Suppressor macrophage (primary cell): ENCODE measurements at places on chromosomes 11 and 22.

GRCh38 chr11:117466966-117467365 lies 139.3 kb downstream of the CEP164 start:
- DNase-seq = no peak

DNA sequence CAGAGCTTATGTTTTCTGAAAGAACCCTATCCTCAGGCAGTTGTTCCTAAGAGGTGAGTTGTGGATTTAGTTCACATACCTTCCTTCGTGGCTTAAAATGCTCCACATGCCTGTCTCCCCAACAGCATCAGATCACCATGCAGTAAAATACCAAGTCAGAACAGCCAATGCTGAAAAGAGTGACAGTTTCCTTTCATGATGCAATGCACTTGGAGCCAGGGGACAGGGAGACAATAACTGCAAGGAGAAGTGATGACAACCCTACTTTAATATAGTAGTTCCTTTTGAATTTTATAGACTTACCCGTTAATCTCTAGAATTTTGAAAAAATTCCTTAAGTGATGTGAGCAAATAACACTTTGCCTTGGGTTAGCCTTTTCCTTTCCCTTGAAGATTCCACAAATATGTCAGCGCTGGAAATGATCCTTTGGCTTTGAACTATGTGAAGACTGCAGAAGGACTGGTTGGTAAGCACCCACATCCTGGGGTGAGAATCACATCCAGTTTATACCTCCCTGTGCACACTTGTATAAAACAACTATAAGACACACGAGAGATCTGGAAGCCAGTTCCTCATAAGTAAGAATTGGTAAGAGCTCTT lies 71.2 kb downstream of the PIWIL4 start:
- peak; percentile 42 for DNase-seq

GRCh38 chr11:75538150-75538942 lies 12.6 kb upstream of the GDPD5 start:
- no peak for DNase-seq

GRCh38 chr22:43643387-43643786 lies 168.7 kb downstream of the EFCAB6 start:
- no peak for DNase-seq

- no peak for DNase-seq
These were observed 54.2 kb downstream of the NAV2 start for GRCh38 chr11:19766810-19767209.

DNA sequence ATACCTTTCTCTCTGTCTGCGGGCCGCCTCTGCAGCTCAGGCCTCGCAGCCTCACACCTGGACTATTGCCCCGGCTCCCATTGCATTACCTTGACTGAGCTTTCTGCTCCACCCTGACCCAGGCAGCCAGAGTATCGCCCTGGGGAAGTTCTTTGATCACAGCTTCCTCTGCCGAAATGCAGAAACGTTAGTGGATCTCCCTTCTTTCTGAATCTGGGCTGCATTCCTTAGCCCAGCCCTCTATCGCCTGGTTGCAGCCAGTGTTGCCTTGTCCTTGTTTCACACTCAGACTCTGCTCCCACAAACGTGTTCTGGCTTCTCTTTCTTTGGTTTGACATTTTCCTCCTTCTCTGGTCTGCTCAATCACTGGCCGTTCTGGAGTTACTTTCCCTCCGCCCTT lies 195.7 kb downstream of the ADAMTS15 start:
- no peak for DNase-seq

DNA sequence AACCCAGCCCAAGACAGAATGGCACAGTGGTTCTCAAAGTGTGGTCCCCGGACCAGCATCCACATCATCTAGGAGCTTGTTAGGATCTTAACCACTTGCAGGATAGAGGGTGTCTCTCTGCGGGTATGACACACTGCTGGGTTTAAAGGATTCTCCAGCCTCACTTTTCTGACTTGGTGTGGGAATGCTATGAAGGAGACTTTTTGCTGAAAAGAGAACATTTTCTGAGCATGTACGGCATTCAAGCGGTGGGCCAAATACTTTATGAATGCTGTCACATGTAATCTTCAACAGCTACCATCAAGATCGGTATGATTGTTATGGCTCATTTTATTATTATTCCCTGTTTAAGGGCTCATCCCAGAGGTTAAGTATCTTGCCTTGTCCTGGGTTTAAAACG lies 1.8 kb upstream of the CD82 start:
- no peak for DNase-seq

- DNase-seq = no peak
These were observed 65.5 kb downstream of the KIAA1671 start for GRCh38 chr22:25018009-25018408.

GRCh38 chr11:8961401-8961800 lies 2.8 kb downstream of the TMEM9B start:
- DNase-seq = no peak

- no peak for DNase-seq
These were observed 13.7 kb upstream of the KDM4E start for GRCh38 chr11:95011376-95011775.

DNA sequence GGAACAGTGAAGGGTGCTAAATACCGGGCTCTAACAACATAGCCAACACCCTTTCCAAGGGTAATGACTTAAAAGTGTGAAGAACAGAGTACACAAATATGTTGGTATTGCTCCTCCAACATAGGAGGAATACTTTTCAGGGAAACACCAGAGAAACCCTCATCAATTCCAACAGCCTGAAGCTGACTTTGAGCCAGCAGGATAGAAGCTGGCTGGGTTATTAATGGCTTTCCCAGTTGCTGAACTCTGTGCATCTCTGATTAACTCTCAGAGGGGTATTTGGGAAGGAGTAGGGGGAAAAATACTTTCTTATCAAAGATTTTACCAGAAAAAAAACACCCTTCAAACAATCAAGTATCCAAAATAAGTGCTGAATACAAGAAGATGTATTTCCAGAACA lies 95.6 kb downstream of the AMBRA1 start:
- no peak for DNase-seq

DNA sequence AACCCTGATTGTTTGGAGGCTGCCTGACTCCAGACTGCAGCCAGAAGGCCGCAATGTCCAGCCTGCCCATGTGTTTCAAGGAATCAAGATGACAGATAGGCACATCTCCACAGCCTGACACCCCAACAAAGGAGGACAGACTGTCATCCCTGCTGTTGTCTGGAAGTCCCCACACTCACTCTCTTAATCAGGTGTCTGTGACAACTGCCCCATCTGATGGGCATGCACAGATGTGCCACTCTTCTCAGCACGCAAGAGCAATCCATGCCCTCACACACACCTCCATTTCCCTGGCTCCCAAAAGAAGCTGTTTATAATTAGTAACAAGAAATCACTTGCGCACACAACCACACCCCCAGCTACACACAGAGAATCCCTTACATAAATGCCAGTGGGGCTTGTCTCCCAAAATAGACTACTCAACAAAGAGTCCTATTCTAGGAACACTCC lies 117.6 kb downstream of the C11orf58 start:
- no peak for DNase-seq

- no peak for DNase-seq
These were observed 229.2 kb downstream of the ADAMTS15 start for GRCh38 chr11:130677486-130678153.

DNA sequence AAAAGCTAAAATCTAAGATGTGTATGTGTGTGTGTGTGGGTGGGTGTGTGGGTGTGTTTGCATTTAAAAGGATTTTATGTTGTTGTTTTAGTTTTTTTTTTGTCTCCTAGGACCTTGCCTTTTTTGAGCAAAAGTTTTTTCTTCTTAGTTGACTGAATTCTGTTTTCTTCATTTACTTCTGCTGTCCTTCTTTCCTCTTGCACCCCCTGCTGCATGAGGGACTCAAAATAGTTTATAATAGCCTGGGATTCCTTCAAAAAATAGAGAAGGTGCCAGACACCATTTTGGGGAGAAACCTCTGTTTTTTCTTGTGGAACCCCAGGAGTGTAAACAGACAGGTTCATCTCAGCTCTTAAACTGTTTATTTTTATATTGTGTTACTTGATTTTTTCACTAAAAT lies 817.7 kb downstream of the TBC1D22A start:
- no peak for DNase-seq

- DNase-seq = no peak
These were observed 547 bp downstream of the UVRAG start for GRCh38 chr11:75815345-75816168.
